ENCODE measurements at places on chromosomes 4 and X.

- DNase-seq, result no peak
Measured at GRCh38 chr4:111984169-111984819, 161.0 kb upstream of the FAM241A start.

DNA sequence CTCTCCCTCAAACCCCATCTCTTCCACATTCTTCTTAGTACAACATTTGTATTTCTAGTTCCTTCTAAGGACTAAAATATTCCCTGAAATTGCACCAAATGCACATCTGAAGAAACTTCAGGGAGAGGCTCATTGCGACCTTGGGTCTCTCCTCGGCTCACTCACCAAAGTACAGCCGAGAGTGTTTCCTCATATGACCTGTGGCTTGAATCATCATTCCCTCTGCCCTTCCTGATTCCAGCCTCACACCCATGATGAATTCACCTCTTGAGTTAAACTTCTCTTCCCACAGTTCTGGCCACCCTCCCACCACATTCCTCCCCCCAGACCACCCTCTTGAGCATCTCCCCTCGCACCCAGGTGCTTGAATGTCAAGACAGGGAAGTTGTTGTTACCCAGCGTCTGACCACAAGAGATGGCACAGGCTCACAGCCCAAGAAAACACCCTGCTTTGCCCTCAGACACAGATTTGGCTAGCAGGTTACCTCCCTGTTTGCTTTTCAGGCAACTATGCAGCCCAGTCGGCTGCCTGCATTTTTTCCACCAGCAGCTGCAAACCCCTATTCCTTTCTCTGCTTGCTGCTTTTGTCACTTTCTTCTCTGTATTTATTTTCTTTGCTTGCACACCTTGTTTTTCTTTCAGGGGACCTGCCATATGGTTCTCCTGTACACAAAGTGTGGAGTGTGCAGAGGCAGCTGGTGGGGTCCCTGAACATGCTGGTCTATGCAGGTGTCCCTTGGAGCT, 214.8 kb downstream of the SPATA18 start:
- no peak for DNase-seq

- DNase-seq, result no peak
Measured at GRCh38 chrX:120125444-120125843, 9.7 kb upstream of the RHOXF1 start.

- no peak for DNase-seq
Measured at GRCh38 chrX:40852586-40852985, 117.2 kb upstream of the MED14 start.

- no peak for DNase-seq
Measured at GRCh38 chrX:71541210-71542022, 8.5 kb downstream of the OGT start.
